ENCODE measurements at places on chromosomes 3 and 15.

DNA sequence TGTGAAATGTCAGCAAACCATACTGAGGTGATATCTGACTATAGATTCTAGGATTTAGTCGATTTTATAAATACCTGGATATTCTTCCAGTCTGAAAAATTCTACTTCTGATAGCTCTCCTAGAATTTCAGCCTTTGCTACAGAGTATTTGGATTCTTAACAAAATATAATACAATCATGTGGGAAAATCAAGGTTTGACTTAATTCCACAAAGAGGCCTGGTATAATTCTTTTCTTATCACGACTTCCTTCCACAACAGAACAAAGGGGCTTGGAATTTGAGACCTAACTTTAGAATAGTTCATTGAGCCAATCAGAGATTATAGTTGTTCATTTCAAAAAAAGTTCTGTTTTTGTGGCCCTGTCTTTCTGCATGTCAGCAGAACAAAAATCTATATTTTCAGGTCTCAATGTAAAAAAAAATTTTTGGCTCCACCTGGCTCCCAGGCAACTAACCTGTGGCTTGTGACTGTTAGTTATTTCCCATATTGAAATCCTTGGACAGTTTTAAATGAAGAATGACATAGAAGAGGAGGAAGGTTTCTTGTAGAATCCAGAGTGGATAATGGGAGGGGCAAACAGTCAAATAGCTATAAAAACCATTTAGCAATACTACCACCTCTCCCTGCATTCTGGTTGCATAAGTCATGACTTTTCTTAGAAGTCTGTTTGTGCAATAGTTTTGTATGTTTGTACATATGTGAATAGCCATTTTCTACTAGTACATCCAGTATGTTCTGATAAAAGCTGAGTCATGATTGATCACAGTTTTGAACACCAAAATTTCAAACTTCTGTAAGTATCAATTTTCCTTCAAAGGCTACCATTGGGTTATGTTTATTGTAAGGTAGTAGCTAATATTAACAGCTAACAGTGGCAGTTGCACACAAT is 4.0 kb downstream of the TM4SF1 start:
- no peak for DNase-seq

DNA sequence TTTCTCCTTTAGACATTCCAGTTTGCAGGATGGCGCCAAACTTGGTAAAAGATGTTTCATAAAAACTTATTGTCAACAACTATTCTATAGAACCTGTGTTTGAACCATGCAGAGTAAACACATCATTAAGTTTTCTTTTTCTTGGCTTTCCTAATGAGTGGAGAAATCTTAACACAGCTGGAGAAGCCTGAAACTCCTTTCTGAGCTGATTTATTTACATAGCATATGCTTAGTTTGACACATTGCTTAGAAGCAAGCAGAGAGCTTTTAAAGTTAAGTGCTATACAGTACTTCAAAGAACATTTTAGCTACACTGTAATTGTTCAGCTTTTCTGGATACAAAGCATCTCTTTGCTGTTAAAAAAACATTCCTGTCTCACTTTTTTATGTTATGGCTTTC is 61.0 kb upstream of the PAQR5 start:
- DNase-seq: no peak

DNA sequence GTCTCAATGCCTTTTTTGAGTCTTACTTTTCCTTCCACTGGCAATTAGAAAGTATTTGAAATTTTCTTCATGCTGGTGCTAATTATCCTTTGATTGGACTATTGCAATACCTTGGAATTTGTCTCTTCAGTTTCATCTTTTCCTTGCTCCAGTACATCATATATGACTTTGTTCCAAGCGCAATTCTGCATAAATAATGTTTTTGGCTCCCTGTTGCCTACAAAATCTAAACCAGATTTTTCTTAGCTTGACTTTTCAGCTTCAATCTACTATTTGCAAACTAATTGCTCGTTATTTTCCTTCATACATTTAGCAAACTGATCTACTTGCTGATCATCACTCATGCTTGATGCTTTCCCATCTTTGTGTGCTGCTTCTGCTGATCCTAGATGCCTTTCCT is 230.8 kb upstream of the GPR149 start:
- DNase-seq: no peak

DNA sequence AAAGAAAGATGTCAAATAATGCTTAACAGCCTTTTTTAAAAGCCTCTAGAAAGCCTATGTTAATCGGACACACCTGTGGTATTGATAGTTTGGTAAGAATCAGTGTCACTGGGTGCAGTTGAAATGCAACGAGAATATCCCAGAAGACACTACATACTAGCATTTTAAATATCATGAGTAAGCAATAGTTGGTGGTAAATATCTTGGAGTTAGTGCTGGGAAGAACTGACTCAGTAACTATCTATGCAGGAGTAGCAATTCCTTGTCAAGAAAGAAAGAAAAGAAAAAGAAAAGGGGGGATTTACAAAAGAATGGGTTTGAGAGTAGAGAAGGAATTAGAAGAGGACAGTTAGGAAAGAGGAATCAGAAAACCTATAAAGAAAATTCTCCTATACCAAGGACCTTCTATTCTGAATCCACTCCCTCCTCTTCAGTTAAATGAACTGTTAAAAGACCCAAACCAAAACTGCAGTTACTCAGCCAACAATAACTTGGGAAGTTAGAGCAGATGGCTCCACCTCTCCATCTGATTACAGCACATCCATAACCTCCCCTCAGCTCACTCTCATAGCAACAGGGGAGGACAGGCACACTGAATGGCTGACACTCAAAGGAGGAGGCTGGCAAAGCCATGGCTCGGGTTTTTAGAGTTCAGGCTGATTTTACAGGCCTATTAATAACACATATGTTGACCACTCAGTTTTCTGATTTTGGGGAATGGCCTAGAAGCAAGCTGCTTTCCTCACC is 207.6 kb upstream of the MDFIC2 start:
- DNase-seq: no peak

DNA sequence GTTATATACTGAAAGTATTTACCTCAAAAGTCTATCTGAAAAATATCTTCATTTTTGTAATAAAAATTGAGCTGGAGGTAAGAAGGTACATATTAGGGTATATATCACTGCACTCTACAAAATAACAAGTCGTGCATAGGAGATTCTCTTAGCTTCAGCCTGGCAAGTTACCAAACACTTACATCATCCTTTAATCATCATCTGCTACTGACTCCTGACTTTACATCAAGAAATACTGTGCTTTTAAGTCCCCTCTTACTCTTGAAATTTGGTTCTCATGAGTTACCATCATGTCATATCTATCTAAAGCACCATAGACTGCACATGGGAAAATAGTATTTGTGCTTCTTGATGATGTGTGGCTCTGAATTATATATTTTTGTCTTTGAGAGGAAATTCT is 50.8 kb downstream of the LYSMD4 start:
- no peak for DNase-seq

- no peak for DNase-seq
Measured at GRCh38 chr3:105359098-105359762, 7.5 kb upstream of the ALCAM start.

DNA sequence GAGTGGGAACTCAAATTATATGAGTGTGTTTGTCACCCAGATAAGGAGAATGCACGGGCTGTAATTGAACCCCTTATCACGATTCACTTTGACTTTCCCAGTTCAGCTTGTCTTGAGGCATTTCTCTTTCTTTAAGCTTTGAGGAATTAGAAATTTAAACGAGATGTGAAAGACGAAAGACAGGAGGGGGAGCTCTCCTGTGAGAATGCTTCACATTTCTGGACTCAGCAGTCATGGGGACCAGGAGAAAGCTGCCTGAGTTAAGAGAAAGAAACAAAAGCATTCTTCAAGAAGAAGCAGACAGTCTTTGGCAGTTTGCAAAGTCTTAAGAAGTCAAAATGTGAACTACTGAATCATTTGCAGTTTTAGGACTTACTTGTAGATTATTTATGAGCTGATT is 205.6 kb downstream of the NECTIN3 start:
- no peak for DNase-seq

GRCh38 chr3:156135921-156136638 is 15.7 kb downstream of the KCNAB1 start:
- DNase-seq: no peak

DNA sequence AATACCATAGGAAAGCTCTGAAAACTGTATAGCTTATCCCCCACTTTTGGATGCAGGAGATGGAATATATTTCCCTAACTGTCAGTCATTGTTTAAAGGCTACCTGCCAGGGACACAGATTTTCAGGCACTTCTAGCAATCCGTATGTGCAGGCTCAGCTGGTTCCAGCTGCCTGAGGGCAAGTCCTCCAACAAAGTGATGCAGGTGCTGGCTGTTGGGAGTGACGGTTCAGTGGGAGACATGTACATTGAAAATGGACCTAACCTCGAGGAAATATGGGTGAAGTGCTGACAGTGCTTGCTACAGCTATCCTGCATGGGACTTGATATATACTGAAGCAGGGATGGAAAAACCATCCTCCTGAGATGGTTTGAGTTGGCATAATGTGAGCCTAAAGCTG is 153.1 kb upstream of the GAP43 start:
- DNase-seq: no peak

GRCh38 chr3:32502946-32503286 is 264 bp upstream of the CMTM6 start:
- no peak for DNase-seq

- DNase-seq: no peak
Measured at GRCh38 chr3:144332868-144333267, 361.2 kb downstream of the DIPK2A start.

- no peak for DNase-seq
Measured at GRCh38 chr3:192422997-192423342, 304.4 kb downstream of the FGF12 start.

- DNase-seq: peak; percentile 31
Measured at GRCh38 chr3:73192036-73192738, 130.7 kb downstream of the EBLN2 start.

- no peak for DNase-seq
Measured at GRCh38 chr15:79030470-79030869, 60.1 kb downstream of the RASGRF1 start.

- no peak for DNase-seq
Measured at GRCh38 chr3:133572158-133573053, 1.1 kb upstream of the CDV3 start.

GRCh38 chr3:188166441-188166840 is 12.5 kb downstream of the LPP start:
- DNase-seq: no peak

DNA sequence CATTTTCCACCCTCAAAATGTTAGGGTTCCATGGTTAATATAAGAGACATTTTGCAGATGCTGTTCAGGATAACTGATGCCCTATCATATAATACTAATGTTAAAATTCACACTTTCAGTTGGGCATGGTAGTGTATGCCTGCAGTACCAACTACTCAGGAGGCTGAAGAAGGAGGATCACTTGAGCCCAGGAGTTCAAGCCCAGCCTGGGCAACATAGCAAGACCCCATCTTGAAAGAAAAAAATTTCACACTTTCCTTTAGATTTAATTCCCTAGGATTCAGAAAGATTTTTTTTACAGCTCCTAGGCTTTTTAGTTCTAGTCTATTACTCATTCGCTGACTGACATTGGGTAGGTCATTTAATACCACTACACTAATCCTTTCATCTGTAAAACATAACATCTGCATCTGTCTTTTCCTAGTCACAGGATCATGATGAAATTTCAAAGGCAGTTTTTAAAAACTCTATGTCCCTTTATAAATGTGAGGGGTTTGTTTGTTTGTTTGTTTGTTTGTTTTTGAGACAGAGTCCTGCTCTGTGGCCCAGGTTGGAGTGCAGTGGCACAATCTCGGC is 103.7 kb downstream of the MYO5A start:
- DNase-seq: no peak

DNA sequence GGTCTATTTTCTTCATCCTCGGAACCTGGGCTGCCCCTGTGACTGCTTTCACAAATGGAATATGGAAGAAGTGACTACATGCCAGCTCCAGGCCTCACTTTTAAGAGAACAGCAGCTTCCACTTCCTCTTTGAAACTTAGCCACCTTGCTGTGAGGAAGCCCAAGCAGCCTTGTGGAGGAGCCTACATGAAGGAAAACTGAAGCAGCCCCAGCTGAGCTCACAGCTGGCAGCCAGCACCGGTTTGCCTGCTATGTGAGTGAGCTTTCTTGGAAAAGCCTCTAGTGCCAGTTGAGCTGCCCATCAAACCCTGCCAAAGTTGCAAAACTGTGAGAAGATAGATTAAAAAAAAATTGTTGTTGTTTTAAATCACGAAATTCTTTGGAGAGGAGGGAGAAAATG is 498.0 kb upstream of the PROK2 start:
- DNase-seq: no peak

- DNase-seq: no peak
Measured at GRCh38 chr3:124557433-124558232, 172.6 kb upstream of the UMPS start.

DNA sequence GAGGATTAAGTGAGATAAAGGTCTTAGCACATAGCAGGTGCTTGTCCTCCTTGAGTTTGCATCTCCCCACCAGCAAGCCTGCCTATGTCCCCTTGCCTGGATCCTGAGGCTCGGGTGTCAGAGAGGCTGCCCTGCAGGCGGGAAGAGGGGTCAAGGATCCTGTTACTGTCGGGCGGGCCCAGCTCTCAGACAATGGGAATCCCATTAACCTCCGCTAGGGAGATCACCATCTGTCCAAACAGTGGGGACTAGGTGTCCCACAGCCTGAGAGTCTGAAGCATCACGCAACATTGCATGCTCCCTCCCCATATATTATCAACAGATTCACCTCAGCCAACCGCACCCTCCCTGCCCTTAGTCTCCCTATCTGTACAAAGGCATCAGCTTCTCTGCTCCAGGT is 151.4 kb downstream of the FBLN2 start:
- DNase-seq: no peak

DNA sequence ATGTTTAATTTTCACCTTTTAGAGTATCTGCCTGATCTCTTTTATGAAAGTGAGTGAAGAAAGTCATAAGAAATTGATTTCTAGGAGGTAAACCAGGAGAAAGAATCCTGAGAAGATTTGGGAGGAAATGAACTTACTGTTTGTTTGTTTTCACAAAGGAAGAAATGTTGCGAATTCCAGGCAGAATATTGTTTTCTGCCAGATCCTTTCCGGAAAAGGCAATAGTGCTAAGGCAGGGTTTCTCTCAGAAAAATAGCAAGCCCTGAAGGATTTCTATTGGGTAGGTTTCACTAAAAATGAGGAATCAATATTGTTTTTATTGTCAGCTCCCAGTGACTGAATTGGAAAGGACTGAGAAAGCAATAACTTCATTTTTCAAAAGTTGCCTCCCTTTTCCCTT is 85.7 kb upstream of the TGFBR2 start:
- no peak for DNase-seq

GRCh38 chr15:70357453-70357852 is 259.7 kb upstream of the TLE3 start:
- DNase-seq: no peak

GRCh38 chr15:59399465-59400102 is 26.9 kb upstream of the MYO1E start:
- no peak for DNase-seq

- DNase-seq: no peak
Measured at GRCh38 chr15:74025436-74025835, 30.9 kb downstream of the PML start.

GRCh38 chr3:149990423-149990948 is 19.8 kb upstream of the PFN2 start:
- no peak for DNase-seq

Measured in endothelial cell (in vitro differentiated cells).